ENCODE measurements at places on chromosomes 7 and 10. TPM values are rescaled to one million over a fixed set of nuclear protein-coding genes. Genes with fewer than 3 reads are reported as not detected.

Gene NPC1L1
- total RNA-seq, result 0.05 TPM

Gene RBP3
- not detected for total RNA-seq

Gene CPED1
- total RNA-seq, result 88.8 TPM

Gene CYP2C19
- not detected for total RNA-seq

Gene NSUN5
- total RNA-seq, result 22.2 TPM

Gene AOAH
- total RNA-seq, result 9.5 TPM

Gene SLC18A3
- total RNA-seq, result not detected

Gene LIPF
- total RNA-seq, result not detected

Gene RNF32
- 0.79 TPM for total RNA-seq

Gene CRYGN
- 2.3 TPM for total RNA-seq

Gene FGFBP3
- total RNA-seq, result 1.3 TPM

GRCh38 chr10:65701168-65701776 is 1224.6 kb upstream of the LRRTM3 start:
- DNase-seq, result no peak
- no peak overlapping the region for H3K4me3 ChIP-seq
- H3K27ac ChIP-seq, result no peak overlapping the region
- H3K36me3 ChIP-seq, result no peaks in the 10 kb centered on the region

- no peaks in the 10 kb centered on the region for H3K36me3 ChIP-seq
- no peaks in the 10 kb centered on the region for H3K27me3 ChIP-seq
- no peak for DNase-seq
- no peaks in the 10 kb centered on the region for H3K4me1 ChIP-seq
- H3K27ac ChIP-seq, result no peak overlapping the region
These were observed 57.3 kb upstream of the CCDC71L start for GRCh38 chr7:106717955-106718871.

DNA sequence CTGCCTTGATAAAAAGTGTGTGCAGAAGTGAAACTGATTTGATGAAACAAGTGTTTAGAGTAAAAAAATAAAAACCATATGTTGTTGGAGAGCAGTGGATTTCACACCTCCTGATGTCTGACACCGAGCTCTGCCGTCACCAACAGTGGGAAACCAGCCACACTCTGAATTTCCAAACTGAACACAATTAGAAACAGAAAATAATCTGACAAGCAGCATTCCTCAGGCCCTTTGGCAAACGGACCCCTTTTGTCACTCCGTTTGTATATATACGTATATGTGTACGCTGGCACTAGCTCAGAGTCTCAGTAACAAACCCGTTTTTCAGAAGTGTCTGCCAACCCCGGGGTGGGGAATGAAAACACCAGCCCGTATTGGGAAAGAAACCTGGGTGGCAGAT is 32.4 kb downstream of the TACC2 start:
- no peaks in the 10 kb centered on the region for H3K27me3 ChIP-seq
- DNase-seq, result no peak
- no peak overlapping the region for H3K27ac ChIP-seq
- H3K4me3 ChIP-seq, result no peak overlapping the region

- H3K27me3 ChIP-seq, result no peaks in the 10 kb centered on the region
- H3K4me3 ChIP-seq, result no peak overlapping the region
- no peak for DNase-seq
- H3K27ac ChIP-seq, result no peak overlapping the region
- no peaks in the 10 kb centered on the region for H3K36me3 ChIP-seq
- no peaks in the 10 kb centered on the region for H3K4me1 ChIP-seq
These were observed 6.7 kb downstream of the SLC37A3 start for GRCh38 chr7:140391634-140392033.

GRCh38 chr10:31867646-31868045 is 61.0 kb downstream of the ARHGAP12 start:
- no peak for DNase-seq
- H3K27ac ChIP-seq, result no peak overlapping the region
- no peak overlapping the region for H3K4me3 ChIP-seq
- H3K4me1 ChIP-seq, result peaks cover 2% of the 10 kb centered on the region
- no peaks in the 10 kb centered on the region for H3K36me3 ChIP-seq

- H3K27me3 ChIP-seq, result no peaks in the 10 kb centered on the region
- H3K36me3 ChIP-seq, result no peaks in the 10 kb centered on the region
- H3K4me3 ChIP-seq, result no peak overlapping the region
These were observed 198.7 kb downstream of the DGKI start for GRCh38 chr7:137647905-137648565.

- no peaks in the 10 kb centered on the region for H3K27me3 ChIP-seq
- H3K4me1 ChIP-seq, result peaks cover 5% of the 10 kb centered on the region
- no peak overlapping the region for H3K4me3 ChIP-seq
- DNase-seq, result peak; percentile 45
- no peak overlapping the region for H3K27ac ChIP-seq
- H3K36me3 ChIP-seq, result no peaks in the 10 kb centered on the region
These were observed 5.7 kb downstream of the UPK3B start for GRCh38 chr7:76515999-76516443.

GRCh38 chr7:129877146-129877792 is 75.5 kb downstream of the UBE2H start:
- no peak overlapping the region for H3K27ac ChIP-seq
- DNase-seq, result no peak
- peaks cover 8% of the 10 kb centered on the region for H3K4me1 ChIP-seq
- no peaks in the 10 kb centered on the region for H3K27me3 ChIP-seq
- H3K4me3 ChIP-seq, result no peak overlapping the region
- no peaks in the 10 kb centered on the region for H3K36me3 ChIP-seq

DNA sequence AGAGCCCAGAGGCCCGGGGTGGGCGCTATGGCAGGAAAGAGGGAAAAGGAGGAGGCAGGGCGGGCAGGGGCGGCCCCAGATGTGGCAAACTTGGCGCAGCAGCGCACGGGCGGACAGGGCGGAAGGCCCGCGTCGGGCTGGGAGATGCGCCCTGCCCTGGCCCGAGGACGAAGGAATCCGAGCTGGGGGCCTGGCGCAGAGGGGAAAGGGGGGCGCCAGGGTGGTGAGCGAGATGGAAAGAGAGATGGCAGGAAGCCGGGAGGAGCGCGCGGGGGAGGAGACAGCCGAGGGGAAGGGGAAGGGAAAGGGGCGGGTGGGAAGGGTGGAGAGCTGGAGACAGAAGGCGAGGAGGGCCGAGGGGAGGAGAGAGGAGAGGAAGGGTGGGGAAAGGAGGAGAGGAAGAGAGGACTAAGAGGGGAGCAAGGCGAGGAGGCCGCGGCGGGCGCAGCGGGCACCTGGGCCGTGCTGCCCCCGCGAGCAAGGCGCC is at the start of gene MARVELD1:
Gene MARVELD1, plus strand, starts transcription at position 392 of the 487 bp plus-strand sequence. CDS start 147 bp downstream, outside the sequence.
- peak within 1 kb of the TSS; percentile 98 for H3K27ac ChIP-seq
- peak; percentile 88 for DNase-seq
- peaks cover 10% of the 10 kb centered on the region for H3K4me1 ChIP-seq
- H3K36me3 ChIP-seq, result no peaks in the 10 kb centered on the region
